Stimulated activated CD4-positive, alpha-beta T cell treated with anti-CD3 and anti-CD28 coated beads, Interleukin-1b, Interleukin-23, amount 100 ng/mL, for 1 hour (primary cell): ENCODE measurements at places on chromosomes 12 and 14.

GRCh38 chr14:105474483-105475268, at the start of gene CRIP2:
Gene CRIP2 (plus strand): TSS chr14:105474821. CDS start chr14:105474863, 42 bp downstream.
- no peak for DNase-seq

DNA sequence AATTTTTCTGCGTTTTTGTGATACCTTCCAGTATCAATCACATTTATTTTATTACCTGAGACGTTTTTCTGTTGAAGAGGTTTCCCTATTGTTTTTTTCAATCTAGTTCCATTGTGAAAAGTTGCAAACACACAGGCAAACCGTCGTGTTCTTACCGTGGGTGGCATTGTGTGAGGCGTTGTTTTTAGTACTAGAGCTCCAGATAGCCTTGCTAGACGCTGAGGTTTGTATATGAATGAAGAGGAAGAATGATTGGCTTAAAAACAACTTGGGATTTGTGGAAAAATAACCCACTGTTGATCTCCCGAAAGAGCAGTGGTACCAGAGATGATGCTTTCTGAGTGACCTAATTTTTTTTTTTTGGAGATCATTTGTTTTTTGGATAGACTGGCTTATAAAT, 1.0 kb downstream of the SOCS4 start:
- no peak for DNase-seq

- no peak for DNase-seq
Observed at GRCh38 chr12:89384050-89384758, 31.9 kb upstream of the DUSP6 start.

GRCh38 chr12:82099216-82099615, 259.0 kb downstream of the CCDC59 start:
- DNase-seq: no peak

DNA sequence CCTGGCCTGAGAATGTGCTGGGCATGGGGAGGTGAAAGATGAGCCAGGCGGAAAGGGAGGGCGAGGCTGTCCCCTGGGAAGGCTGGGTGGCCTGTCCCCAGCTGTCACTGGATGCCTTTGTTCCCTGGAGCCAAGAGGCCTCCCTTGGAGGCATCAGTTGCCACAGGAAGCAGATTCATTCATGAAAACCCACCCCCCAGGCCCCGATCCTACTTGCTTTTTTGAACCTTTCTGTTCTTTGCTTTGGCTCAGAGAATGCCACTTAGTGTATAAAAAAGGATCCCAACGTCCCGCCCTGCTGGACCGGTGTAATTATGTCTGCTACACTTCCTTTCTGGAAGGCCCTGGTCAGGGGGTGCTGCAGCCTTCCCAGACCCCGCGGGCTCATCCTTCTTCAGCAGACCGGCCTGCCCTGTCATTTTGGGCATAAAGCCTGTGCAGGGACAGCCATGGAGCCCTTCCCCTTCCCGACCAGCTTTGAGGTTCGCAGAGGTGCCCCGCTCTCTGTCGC, 220.2 kb downstream of the SLC41A2 start:
- DNase-seq: no peak

DNA sequence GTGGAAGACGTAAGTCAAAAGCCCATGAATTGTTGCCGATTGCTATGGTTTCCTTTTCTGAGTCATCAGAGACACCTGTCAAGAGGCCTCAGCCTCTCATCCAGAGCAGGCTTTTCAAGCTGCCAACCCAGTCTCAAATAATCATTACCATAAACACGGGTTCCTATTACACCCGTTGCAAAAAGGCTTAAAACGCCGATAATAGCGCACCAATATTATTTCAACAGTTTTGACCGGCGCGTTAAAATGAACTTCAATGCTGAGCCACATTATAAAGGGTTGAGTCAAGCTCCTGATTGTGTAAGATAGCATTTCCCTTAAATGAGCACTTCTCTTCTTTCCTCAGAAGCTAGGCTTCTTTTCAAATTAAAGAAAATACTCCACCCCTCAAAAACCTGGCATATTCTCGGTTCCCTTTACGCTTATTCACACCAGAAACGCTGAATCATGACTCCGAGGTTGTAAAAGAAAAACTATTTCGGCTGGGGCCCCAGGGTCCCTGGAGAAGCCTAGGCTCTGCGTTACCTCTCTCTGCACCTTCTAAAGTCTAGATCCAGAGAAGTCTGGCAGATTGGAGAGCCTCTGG, 1.4 kb downstream of the TMTC1 start:
- DNase-seq: no peak
